ENCODE measurements at places on chromosomes 1 and 21.

DNA sequence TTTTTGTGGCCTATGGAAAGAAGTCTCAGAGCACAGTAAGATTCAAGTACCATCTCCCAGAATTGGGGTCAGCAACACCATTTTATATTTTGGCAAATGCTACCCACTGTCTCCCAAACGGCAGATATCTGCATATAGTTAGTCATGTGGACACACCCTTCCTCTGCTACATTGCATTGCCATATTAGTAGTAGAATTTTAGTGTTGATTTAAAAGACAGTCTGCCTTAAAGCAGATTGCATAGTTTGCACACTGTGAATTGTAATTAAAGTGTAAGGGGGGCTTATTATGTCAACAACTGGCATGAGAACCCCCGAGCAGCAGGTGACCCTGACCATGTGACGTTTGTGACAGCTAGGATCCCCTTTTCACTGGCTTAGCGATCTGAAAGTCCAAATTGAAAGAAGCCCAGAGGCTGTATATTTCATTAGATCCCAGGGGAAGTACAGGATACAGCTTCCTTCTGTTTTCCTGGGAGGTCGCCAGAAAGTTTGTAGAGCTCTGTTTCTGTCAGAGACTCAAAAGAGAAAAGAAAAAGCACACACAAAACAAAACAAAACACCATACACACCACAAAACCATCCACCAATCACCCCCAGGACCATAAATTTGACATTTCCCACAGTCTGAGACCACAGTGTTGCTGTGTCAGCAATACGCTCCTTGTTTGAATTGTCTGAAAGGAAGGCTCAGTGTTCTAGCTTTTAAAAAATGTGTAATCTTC, 172.4 kb downstream of the NFIA start:
- DNase-seq, result no peak

- DNase-seq, result no peak
Measured at GRCh38 chr1:169012416-169012815, 94.1 kb upstream of the ATP1B1 start.

DNA sequence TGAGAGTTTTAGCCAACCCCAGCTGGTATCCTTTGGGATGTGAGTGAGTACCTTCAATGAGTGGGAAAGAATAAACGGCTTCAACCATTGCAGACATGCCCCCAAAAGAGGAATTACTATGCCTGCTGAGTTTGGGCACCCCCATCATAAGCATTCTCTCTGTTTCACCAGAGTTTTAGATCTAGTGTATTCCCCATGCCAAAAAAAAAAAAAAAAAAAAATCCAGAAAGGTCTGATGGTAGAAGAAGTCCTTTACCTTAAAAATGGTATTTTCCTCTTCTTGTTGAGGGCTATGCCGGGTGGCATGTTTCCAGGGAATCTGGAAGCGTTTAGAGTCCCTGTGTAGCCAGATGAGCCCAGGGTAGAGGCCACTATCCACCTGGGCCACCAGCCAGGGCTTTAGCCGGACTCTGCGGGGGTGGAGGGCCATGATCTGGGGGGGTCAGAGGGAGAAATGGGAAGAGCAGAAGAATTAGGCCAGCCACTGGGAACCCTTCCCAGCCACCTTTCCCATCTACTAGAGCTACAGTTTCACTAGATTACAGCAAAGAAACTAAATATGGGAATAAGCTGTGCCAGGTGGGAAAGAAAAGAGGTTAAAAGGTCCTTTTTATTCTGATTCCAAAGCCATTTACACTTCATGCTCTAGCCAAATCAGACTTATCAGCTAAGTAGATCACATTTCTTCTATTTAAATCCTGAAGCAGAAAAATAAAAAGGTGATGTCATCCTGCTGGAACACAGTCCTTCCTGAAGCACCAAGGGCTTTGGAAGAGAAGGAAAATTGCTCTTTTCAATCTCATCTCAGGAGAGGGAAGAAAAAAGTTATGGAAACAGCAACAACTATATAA, 4.7 kb downstream of the IRF6 start:
- no peak for DNase-seq

DNA sequence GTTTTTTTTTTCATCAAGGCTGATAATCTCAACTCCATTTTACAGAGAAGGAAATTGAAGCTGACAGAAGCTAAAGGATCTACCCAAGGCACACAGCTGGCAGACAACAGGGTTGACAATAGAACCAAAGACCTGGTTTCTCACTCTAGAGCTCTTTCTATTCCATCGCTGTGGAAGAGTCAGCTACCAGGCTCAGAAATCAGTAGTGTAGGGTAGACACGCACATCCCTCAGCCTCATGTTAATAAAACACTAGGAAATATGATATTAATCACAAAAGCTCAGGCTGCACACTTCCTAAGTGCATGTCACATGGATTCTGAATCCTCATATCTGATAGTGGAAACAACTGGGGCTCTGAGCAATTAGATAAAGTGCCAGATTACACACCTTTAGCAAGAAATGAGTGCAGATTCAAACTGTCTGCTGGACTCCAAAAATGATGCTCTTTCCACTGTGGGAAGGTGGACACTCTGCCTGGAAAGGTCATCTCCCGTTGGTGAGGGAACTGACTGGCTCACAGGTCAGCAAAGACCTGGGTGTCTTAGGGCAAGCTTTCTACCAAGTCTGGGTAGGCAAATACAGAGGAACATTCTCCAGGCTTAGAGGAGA, 139.1 kb downstream of the TGFBR3 start:
- no peak for DNase-seq

DNA sequence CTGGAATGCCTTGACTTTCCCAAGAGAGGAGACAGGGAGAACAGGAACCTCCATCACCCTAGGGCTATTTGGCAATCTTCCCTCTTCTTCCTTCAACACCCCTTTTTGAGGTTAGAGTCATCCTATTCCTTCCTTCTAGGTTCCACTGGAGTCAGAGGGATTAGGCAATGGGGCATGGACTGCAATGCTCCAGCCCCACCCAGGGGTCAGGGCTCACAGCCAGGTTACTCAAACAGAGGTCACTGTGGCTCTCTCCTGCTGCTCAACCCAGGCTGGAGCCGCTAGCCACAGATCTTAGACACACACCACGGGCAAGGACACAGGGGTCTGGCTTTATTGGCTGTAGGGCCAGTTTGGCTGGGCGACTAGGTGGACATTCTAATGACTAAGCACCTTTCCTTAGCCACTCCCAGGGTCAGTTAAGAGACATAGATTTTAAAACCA, 145.5 kb upstream of the NRIP1 start:
- no peak for DNase-seq

GRCh38 chr1:111214884-111215283, 12.6 kb upstream of the CHI3L2 start:
- no peak for DNase-seq

DNA sequence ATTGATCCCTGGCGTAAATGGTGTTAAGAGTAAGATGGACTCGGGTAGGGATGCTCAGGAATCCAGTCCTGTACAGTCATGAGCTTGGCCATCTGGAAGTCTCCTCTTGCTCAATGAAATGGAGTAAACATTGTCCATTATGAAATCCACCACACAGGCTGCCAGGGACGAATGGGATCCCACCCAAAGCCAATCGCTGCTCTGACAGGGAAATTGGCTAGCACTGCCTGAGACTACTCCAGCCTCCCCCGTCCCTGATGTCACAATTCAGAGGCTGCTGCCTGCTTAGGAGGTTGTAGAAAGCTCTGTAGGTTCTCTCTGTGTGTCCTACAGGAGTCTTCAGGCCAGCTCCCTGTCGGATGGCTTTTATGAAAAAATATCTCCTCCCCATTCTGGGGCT, at the start of gene HSD11B1:
Gene HSD11B1 (plus strand): TSS at position 263 of the 400 bp plus-strand sequence. CDS start 97 bp downstream, at position 360.
- DNase-seq, result no peak

DNA sequence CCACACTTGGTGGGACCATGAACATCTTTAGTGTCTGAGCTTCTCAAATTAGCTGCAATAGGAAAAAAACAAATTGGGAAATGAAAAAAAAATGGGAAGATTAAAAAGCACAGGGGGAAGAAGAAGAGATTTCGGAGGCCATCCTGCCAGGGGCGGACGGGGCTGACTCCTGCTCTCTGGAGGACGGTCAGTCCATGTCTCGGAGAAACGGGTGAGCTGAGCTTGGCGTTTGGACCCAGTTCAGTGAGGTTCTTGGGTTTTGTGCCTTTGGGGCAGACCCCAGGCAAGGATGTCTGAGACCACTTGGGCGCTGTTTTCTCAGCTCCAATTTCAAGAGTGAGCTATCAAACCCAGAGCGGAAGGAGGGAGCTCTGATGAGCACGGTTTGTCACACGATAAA, 123.9 kb downstream of the PRDM2 start:
- no peak for DNase-seq

Measured in Jurkat, Clone E6-1 (cell line).